GM19239 (cell line): ENCODE measurements at places on chromosomes 2 and 18.

DNA sequence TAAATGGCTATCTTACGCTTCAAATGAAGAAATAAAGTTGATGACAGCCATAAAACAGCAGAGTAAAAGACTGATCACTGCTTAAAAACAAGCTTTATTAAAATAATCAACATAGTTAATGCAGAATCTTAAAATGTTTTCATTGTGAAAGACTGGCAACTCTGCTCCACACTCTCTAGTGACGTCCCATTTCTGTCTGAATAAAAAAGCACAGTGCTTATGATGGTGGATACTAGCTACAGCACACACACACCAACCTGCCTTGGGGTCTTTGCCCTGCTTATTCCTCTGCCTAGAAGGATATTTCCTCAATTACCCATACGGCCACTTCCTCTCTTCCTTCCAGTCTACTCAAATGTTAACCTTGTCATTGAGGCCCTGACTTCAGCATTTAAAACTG lies 19.1 kb downstream of the C1D start:
- no peak for DNase-seq

GRCh38 chr18:56574861-56575260 lies 63.5 kb downstream of the TXNL1 start:
- no peak for DNase-seq

- no peak for DNase-seq
These were observed 705.1 kb upstream of the GCFC2 start for GRCh38 chr2:76415821-76416220.

- no peak for DNase-seq
These were observed 915.4 kb downstream of the TSN start for GRCh38 chr2:122670897-122671296.

DNA sequence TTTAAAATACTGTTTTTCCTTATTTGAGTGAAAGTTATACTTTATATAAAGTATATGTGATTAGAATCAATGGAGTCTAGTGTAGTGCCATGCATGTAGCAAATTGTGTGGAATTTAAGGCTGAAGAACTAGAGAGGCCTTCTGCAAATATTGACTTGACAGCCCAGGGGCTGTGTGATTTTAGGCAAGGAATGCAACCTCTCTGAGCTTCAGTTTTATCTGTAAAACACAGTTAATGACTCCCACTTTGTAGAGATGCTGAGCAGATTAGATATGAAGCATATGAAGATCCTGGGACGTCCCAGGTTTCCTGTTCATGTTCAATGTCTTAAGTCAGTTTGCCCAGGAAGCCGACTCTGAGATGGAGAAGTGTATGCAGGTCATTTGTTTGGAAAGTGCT lies 83.4 kb upstream of the LTBP1 start:
- DNase-seq: no peak

- DNase-seq: no peak
These were observed 336.0 kb downstream of the SLC8A1 start for GRCh38 chr2:40115894-40116293.

- no peak for DNase-seq
These were observed 207.6 kb downstream of the ANAPC1 start for GRCh38 chr2:111676291-111676822.

GRCh38 chr2:79446313-79446712 lies 66.5 kb upstream of the CTNNA2 start:
- no peak for DNase-seq

- DNase-seq: no peak
These were observed 9.1 kb downstream of the NGEF start for GRCh38 chr2:233003658-233004555.

DNA sequence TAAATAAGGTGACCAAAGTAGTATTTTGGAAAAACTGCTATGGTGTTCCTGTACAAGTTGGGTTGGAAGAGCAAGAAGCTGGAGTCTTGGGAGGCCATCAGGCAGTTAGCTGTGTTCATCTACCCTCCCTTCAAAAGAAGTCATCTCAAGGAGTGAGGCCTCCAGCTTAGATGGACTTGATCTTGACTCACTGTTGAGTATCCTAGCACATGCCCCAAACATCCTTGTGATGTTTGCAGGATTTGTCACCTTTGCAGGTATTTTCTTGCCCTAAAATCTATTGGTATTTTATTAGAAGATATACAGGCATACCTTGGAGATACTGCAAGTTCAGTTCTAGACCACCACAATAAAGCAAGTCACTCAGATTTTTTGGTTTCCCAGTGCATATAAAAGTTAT lies 30.2 kb downstream of the RNMT start:
- DNase-seq: no peak

- no peak for DNase-seq
These were observed 151.9 kb upstream of the SKOR2 start for GRCh38 chr18:47403317-47403716.

- no peak for DNase-seq
These were observed 153.3 kb downstream of the EML6 start for GRCh38 chr2:54876764-54877163.

- no peak for DNase-seq
These were observed 21.8 kb downstream of the NDUFB3 start for GRCh38 chr2:201093573-201093972.

DNA sequence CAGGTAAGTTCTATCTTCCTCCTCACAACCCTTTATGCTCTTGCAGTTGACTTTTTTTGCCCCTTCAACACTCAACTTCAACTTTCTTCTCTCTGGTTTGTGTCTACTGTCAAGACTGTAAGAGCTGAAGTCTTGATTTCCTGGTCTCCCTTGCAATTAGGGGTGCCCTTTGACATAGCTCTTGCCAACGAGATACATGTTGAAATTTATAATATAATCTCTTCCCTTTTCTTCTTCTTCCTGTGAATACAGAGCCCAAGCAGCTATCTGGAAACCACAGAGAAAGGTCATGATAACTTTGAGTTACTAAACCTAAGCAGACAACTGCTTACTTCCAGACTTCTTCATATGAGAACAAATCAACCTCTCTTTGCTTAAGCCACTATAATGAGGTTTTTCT lies 163.5 kb downstream of the MC4R start:
- DNase-seq: no peak

- no peak for DNase-seq
These were observed 9.5 kb downstream of the CAPN14 start for GRCh38 chr2:31207790-31208189.

- DNase-seq: no peak
These were observed 61.6 kb upstream of the CYRIA start for GRCh38 chr2:16727256-16727655.

- no peak for DNase-seq
These were observed 279.8 kb downstream of the AFF3 start for GRCh38 chr2:99862566-99862965.

DNA sequence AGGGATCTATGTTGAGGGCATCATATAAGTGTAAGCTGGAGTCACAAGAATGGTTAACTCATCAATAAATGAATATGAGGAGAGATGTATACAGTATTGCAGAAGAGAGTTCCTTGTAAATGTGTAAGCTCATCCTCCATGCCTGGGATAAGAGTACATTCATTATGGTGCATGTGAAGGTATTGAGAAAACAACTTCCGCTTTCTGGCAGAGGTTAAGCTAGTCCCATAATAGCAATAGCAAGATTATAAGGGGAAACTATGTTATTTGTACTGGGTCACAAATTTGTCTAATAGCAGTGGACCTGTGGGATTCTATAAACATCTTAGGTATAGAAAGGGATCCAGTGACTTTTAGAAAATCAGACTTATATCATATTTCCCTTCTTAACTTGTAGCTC lies 44.1 kb downstream of the SCN2A start:
- DNase-seq: no peak

DNA sequence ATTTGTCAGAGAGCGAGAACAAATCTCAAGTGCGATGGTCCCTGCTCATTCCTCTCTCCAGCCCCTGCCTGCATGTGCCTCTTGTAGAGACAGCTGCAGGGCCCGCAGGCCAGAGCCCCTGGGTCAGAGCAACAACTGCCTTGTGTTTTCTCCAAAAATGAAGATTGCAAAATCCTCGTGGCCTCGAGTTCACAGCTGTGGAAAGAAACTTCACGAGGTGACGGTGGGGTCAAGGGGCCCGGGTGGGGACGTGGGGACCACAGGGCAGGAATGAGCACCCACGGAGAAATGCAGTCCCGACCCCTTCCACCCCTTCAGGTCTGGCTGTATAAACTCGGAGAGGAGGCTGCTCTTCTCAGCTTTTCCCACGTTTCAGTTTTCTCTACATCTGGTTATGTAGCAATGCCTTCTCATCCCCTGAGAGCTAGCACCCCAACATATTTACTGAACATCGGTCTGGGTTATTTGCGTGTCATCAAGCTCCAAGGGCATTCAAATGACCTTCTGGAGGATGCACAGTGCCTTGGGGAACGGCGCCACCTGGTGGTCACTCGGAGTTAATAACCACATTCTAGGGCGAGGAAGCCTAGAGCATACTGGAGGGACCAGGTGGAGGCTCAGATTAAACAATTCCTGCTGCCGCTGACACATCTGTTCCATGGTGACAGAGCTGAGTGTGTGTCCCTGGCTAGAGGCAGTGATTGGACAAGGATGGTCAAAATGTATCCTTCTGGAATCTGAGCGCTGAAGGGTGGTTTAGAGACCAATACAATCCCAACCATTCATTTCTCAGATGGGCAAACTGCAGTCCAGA lies 91.4 kb upstream of the CYRIA start:
- peak; percentile 55 for DNase-seq

- DNase-seq: no peak
These were observed 672.8 kb upstream of the ID2 start for GRCh38 chr2:8009010-8009597.

DNA sequence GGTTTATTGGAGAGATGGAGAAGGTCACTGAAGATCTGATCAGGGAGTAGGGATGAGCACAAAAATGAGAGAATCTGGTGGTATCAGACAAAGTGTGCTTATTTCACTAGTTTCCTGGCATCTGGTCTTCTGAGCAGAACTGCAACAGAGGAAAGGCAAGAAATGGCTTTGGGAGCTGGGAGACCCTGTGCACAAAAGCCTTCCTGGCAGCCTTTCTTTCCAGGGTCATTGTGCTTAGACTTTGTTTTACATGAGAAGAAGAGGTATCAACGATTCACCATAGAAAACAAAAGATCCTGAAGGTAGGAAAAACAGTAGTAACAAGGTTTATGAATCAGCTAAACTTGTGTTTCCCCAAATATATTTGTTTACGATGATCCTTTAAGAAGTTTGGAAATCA lies 162.9 kb downstream of the CNTNAP5 start:
- DNase-seq: no peak

DNA sequence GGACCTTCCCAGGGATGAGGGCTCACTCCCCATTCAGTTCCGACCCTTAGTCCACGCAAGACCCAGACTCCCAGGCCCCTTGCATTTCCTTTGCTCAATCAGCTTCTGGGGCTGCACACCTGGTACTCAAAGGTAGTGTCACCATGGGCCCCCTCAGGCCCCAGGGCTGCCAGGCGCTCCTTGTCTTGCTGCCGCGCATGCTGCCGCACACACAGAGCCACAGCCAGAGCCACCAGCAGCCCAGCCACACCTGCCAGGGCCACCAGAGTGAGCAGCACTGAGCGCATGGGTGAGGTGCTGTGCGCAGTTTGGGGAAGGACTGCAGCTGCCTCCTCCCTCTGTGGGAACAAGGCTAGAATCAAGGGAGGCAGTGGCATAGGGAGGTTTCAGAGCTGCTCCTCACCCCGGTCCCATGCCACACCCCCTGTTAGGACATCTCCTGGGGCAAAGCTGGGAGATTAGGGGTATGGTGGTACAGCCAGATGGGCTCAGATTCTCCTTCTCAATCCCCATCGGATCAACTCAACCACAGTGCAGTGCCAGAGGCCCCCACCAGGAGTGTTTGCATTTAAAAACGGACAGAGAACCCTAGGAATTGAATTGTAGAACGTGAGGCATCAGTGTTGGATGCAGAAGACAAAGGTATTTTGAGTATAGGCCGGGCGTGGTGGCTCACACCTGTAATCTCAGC lies 11.3 kb downstream of the PTPRN start:
- no peak for DNase-seq

GRCh38 chr2:2328848-2329247 lies 2.2 kb downstream of the MYT1L start:
- no peak for DNase-seq

DNA sequence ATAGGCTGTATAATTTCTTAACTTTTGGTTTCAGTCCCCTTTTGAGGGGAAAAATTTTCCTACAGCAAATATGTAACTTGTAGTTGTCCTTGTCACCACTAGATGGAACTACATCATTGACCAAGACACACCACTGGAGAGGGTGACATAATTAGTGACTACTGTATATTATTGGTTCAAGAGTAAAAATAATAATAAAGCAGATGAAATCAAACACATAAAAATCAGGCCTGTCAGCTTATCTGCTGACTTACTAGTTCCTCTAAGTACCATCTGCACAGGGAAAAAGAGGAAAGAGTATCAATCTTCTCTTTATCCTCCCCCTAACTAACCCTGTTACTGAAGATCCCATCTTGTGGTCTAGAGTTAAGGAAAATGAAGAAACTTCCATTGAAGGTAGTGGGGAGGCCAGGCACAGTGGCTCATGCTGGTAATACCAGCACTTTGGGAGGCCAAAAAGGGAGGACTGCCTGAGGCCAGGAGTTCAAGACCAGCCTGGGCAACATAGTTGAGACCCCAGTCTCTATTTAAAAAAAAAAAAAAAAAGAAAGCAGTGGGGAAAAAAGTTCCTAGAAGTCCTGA lies 29.6 kb upstream of the ENOSF1 start:
- peak; percentile 35 for DNase-seq

DNA sequence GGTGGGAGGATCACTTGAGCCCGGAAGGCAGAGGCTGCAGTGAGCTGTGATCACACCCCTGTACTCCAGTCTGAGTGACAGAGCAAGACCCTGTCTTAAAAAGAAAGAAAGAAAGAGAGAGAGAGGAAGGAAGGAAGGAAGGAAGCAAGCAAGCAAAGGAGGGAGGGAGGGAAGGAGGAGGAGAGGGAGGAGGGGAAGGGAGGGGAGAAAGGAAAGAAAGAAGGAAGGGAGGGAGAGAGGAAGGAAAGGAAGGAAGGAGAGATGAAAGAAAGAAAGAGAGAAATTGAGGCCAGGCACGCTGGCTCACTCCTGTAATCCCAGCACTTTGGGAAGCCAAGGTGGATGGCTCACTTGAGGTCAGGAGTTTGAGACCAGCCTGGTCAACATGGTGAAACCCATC lies 2.3 kb upstream of the NCKAP1 start:
- no peak for DNase-seq

DNA sequence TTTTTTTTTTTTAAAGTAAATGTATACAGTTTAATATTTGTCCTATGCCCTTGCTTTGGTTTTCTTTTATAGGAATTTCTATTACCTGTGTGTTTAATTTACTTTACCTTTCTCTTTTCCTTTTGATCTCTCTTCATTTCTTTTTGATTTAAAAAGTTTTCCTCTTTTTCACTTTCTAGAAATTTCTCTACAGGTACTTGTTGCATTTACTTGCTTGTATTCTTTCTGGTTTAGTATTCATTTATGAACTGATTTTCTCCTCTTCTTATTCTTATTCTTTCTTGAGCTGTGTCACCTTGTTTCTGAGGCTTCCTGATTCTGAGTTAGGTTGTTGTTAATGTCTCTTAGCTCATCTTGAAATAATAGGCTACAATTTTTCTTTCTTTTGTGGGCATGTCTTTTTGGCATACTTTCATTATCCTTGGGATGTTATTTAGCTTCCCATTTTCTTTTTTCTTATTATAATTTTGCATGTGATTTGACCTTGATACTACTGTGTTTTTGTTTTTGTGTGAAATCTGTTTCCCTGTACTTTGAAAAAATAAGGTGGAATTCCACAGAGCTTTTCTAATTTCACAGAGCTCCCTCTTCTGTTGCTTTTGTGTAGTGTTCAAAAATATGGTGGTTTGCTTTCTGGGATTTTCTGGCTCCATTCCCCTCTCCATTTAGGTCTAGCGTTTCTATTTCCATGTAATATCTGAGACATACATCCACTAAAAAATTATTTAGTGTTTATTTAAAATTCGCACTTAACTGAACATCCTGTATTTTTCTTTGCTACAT lies 25.5 kb upstream of the ALMS1 start:
- no peak for DNase-seq

- no peak for DNase-seq
These were observed 3.2 kb downstream of the COA5 start for GRCh38 chr2:98605076-98605475.
